CD4-positive, CD25-positive, alpha-beta regulatory T cell (primary cell): ENCODE measurements at places on chromosomes 6 and 20. TPM values are rescaled to one million over a fixed set of nuclear protein-coding genes. Genes with fewer than 3 reads are reported as not detected.

DNA sequence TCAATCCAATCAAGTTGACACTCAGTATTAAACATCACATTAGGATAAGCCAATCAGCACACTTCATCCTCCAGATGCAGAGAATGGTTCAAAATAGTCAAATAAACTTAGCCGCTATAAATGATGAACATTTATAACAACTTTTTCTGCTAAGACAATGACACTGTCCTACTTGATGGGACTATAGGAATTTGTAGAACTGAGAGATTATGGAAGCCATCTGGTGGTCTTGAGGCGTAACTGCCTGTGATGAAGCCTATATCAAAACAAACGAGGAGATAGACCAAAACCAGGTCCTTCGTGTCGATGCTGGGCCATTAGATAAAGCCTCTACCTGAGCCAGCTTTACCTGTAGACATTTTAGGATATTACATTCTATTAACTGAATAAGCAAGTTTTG is 631.1 kb downstream of the COL12A1 start:
- H3K27me3 ChIP-seq = no peaks in the 10 kb centered on the region
- H3K36me3 ChIP-seq = no peaks in the 10 kb centered on the region
- no peaks in the 10 kb centered on the region for H3K4me1 ChIP-seq
- no peak overlapping the region for H3K4me3 ChIP-seq

GRCh38 chr6:17971128-17972073 is 16.0 kb downstream of the KIF13A start:
- no peaks in the 10 kb centered on the region for H3K4me1 ChIP-seq
- DNase-seq = no peak
- H3K36me3 ChIP-seq = no peaks in the 10 kb centered on the region
- H3K27me3 ChIP-seq = peaks cover 2% of the 10 kb centered on the region
- no peak overlapping the region for H3K27ac ChIP-seq

TRIM10 gene
- total RNA-seq = not detected

GRCh38 chr6:121055572-121056163 is 278.6 kb downstream of the TBC1D32 start:
- no peak overlapping the region for H3K4me3 ChIP-seq
- H3K4me1 ChIP-seq = no peaks in the 10 kb centered on the region
- no peaks in the 10 kb centered on the region for H3K27me3 ChIP-seq
- H3K27ac ChIP-seq = no peak overlapping the region

GRCh38 chr20:39775110-39775509 is 813.0 kb downstream of the DHX35 start:
- DNase-seq = no peak
- H3K4me3 ChIP-seq = no peak overlapping the region
- no peak overlapping the region for H3K27ac ChIP-seq
- no peaks in the 10 kb centered on the region for H3K36me3 ChIP-seq
- H3K27me3 ChIP-seq = no peaks in the 10 kb centered on the region
- no peaks in the 10 kb centered on the region for H3K4me1 ChIP-seq

DNA sequence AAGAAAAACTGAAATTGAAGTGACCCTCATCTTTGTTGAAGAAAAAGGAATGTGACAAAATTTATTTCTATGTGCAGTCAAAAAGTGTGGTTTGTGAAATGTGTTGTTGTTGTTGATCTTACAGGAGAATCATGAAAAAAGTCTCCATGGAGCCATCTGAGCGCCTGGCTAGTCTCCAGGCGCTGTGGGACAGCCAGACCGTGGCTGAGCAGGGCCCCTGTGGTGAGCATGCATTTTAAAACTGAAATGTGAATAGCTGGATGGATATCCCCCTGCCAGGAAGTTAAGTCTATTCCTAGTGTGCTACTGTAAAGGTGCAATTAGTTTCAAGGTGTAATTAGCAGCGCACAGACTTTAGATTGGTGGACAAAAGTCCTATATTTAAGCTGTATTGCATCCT is 170.6 kb downstream of the CARMIL1 start:
- H3K27ac ChIP-seq = no peak overlapping the region
- H3K4me1 ChIP-seq = no peaks in the 10 kb centered on the region
- no peaks in the 10 kb centered on the region for H3K27me3 ChIP-seq
- DNase-seq = no peak

SRSF6 gene
- total RNA-seq = 269 TPM

GRCh38 chr6:159831373-159831679 is 31.2 kb downstream of the PNLDC1 start:
- DNase-seq = no peak
- H3K36me3 ChIP-seq = no peaks in the 10 kb centered on the region
- no peaks in the 10 kb centered on the region for H3K4me1 ChIP-seq
- H3K27me3 ChIP-seq = no peaks in the 10 kb centered on the region
- no peak overlapping the region for H3K4me3 ChIP-seq
- no peak overlapping the region for H3K27ac ChIP-seq

DNA sequence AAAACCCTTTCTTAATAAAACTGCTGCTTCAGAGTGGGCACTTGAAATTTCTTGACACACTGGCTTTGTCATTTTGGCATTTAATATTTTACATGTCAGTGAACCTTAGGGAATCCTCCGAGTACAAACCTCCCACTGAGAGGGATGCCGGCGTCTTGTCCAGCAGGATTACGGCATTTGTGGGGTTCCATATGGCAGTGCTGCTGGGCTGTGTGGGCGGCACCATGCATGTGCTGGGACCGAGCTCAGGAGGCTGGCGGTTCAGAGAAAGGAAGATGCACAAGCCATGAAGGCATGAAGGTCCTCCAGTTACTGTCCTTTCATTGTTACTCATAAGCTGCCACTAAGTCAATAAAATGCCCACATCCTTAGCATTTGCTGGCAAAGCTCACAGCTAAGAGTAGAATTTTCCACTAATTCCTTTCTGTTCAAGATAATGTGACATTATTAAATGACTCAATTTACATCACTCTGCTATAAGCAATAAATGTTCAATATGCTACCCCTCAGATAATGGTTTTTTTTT is 61.4 kb downstream of the LY86 start:
- H3K27me3 ChIP-seq = no peaks in the 10 kb centered on the region
- no peak overlapping the region for H3K4me3 ChIP-seq
- DNase-seq = no peak
- H3K27ac ChIP-seq = no peak overlapping the region
- H3K36me3 ChIP-seq = no peaks in the 10 kb centered on the region
- peaks cover 14% of the 10 kb centered on the region for H3K4me1 ChIP-seq

TGM3 gene
- total RNA-seq = not detected
